ENCODE measurements at places on chromosomes 7 and 10.

DNA sequence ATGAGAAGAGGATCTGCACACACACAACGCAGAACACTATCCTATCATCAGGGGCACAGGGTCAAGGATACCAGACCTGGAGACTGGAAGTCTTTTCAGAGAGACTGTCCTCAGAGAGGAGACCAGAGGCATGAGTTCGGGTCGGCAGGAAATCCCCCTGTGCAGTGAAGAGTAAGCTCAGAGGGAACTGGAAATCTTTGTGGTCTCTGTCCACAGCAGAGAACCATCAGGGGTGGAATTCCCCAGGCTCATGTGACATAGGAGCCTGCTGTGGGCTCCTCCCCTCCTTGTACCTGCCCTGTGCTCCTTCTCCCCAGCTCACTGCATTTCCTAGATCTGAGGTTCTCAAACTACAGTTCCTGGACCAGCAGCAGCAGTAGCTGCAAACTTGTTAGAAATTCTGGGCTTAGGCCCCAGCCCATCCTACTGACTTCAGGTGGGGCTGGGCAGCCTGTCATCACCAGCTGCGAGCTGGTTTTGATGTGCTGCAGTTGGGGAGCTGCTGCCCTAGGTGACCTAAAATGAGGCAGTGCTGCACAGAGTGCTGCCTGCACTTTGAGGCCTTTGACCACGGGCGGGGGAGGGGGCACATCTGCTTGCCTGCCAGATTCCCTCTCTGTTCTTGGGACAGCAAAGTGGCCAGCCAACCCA, 2.4 kb downstream of the ZMIZ2 start:
- DNase-seq = peak; percentile 48

GRCh38 chr10:51760864-51761640, 61.7 kb upstream of the CSTF2T start:
- no peak for DNase-seq

DNA sequence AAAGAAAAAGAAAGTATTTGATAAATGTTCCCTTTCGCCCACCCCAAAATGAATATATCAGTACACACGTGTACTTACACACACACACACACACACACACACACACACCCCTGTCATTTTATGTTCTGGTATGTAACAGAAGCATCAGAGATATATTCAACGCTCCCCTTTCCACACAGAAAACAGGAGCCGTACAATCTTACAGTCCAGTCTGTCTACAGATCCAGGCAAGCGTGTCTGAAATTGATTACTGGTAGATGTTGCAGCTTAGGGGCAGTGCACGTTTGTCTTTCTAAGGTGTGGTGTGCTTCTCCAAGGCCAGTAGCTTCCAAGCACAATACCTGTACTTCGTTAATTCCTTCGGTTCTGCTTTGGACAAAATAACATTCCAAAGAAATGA, 143.7 kb upstream of the RNF32 start:
- no peak for DNase-seq

DNA sequence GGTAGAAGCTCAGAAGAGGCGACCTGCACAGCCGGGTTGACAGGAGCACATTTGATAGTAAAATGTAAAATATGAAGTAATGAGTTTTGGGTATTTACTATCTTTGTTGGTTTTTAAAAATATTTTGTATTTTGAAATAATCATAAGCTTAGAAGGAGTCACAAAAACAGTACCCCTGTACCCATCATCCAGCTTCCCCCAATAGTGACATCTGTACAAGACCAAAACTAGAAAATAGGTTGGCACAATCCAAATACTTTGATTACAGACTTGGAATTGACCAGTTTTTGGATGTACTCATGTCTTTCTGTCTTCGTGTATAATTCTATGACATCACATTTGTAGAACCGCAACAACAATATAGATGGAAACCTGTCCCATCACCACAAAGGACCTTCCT, 413.1 kb upstream of the PODXL start:
- no peak for DNase-seq

GRCh38 chr10:82277591-82277990, 402.6 kb downstream of the NRG3 start:
- no peak for DNase-seq

DNA sequence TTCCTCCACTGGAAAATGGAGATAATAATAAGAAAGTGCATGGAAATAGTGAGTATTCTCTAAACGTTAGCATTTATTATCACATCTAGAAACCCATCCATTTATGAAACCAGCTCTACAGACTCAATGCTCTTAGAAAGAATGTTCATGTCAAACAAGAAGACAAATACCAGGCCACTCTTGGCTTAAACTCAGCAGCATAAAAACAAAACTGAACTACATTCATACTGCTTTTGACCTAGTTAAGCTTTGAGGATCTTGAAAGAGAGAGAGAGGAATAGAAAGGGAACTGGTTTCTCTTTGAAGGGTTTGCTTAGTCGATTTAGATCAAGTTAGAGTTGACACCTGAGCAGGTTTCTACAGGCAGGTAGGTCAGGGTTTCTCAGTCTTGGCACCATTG, 332.9 kb upstream of the PRKCQ start:
- DNase-seq = no peak

- no peak for DNase-seq
These were observed 122.3 kb upstream of the GALNT17 start for GRCh38 chr7:71009636-71010035.

GRCh38 chr10:125146791-125147579, 13.4 kb downstream of the CTBP2 start:
- DNase-seq = no peak

GRCh38 chr7:105885387-105886111, 9.2 kb upstream of the ATXN7L1 start:
- DNase-seq = peak; percentile 15

GRCh38 chr7:44398511-44398911, 73.1 kb upstream of the CAMK2B start:
- no peak for DNase-seq

GRCh38 chr10:115665549-115665948, 572.4 kb downstream of the ATRNL1 start:
- DNase-seq = no peak

GRCh38 chr7:148180075-148180474, 410.5 kb upstream of the C7orf33 start:
- no peak for DNase-seq

GRCh38 chr10:11178606-11179515, 161.2 kb downstream of the CELF2 start:
- DNase-seq = peak; percentile 28

DNA sequence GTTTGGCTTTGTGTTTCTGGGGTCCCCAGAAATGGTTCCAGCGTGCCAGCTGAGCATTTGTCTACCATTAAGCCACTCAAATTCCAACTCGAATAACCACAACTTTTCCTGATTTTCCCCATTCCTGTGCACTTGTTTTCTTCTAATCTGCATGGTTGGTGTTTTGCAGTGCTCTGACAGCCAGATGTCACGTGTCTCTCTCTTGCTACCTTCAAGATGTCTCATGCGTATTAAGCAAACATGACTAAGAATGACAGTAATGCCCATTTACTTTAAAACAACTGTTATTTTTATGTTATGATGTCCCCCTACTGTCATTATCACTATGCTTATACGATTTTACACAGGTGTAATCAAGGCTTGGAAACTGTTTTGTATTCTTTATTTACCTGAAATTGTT, 35.2 kb upstream of the MXI1 start:
- no peak for DNase-seq

- no peak for DNase-seq
These were observed 13.9 kb downstream of the RHBDD2 start for GRCh38 chr7:75892634-75893272.

GRCh38 chr10:131912620-131913019, 11.8 kb downstream of the PPP2R2D start:
- no peak for DNase-seq

- no peak for DNase-seq
These were observed 103.4 kb downstream of the SAMD9 start for GRCh38 chr7:93014410-93014809.

DNA sequence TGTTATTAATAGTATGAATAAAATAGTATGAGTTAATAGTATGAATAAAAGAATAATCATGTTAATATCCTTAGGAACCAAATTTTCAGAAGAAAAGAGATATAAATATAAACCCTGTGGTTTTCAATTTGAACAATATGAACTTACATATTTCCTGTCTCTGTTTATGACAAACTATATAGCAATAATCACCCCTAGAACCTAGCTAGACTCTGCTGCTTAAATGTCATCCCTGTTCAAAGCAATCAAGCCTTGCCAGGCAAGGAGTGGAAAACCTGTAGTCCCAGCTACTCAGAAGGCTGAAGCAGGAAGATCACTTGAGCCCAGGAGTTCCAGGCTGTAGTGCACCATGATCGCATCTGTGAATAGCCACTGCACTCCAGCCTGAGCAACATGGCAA, 36.5 kb downstream of the P4HA1 start:
- DNase-seq = no peak

- no peak for DNase-seq
These were observed 1.2 kb downstream of the FOXK1 start for GRCh38 chr7:4683043-4683883.

- no peak for DNase-seq
These were observed 54.6 kb downstream of the AGMO start for GRCh38 chr7:15507171-15507570.

- DNase-seq = no peak
These were observed 177.7 kb downstream of the ACTR3B start for GRCh38 chr7:152937282-152937681.

DNA sequence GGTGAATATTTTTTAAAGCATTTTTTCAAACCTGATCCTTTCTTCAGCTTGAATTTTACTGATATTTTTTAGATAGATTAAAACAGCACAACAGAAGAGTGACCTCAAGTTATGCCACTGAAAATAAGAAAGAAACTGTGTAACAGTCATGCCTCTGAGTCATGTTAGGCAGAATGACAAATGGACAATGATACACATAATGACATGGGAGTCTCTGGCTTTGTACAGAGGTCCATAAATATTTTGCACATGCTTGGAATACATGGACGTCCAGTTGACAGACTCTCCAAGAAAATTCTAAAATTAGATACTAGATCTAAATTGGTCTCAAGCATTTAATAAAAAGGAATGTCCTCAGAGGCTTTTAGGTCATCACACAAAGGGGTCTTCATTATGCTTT, 21.9 kb upstream of the SEMA3A start:
- no peak for DNase-seq

DNA sequence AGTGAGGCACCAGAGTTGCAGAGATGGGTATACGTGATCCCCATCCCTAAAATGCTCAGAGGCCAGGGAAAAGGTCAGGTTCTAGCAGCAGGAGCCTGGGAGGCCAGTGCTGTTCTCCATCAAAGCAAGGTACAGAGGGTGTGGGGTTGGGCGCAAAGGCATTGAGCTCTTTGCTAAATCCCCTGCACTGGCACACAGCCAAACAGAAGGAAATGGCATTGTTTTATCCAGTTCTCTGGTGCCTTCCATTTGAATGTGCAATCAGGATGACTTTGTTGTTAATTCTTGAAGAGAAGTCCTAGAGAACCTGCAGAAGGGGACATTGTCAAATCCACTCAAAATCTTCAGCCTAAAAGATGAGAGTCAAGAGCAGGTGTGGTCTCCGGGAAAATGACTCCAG, 111.3 kb upstream of the CHST15 start:
- DNase-seq = no peak

- DNase-seq = no peak
These were observed 70.2 kb upstream of the EXOC6 start for GRCh38 chr10:92778091-92778490.

DNA sequence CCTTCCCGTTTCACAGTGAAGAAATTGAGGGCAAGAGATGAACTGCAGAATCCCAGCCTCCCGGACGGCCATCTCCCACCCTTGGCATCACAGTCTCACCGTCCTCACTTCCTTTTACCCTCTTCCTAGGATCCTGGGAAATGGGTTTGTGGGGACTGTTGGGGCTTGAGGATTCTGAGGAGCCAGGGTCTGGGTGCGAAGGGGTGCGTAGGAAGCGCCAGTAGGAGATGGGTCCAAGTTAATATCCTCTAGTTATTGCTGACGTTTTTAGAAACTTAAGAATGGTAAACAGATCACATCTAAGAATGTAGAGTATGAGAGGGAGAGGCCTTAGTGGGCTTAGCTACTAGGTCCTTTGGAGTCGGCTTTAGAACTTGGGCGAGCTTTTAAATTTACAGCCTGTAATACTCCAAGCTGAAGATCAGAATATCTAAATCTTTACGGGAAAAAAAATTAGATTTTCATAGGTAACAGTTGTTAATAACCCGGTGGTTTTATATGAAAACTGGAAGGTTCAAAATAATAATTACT, 696 bp downstream of the MALSU1 start:
- no peak for DNase-seq

DNA sequence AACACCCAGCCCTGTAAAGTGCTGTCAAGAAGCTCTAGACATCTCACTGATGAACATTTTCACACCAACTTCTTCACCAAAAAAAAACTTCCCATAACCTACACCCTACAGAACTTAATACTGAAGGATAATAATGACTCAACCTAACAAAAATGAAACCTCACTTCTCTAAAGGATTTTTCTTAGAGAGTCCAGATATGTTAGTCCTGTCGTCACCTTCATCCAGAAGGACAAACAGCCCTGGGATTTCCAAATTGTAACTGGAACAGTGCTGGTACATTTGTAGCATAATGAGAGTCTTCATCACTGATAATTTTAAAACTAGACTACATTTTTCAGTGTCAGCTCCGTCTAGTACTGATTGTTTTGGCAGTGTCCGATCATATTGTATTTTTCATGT, 528.6 kb upstream of the CELF2 start:
- no peak for DNase-seq

DNA sequence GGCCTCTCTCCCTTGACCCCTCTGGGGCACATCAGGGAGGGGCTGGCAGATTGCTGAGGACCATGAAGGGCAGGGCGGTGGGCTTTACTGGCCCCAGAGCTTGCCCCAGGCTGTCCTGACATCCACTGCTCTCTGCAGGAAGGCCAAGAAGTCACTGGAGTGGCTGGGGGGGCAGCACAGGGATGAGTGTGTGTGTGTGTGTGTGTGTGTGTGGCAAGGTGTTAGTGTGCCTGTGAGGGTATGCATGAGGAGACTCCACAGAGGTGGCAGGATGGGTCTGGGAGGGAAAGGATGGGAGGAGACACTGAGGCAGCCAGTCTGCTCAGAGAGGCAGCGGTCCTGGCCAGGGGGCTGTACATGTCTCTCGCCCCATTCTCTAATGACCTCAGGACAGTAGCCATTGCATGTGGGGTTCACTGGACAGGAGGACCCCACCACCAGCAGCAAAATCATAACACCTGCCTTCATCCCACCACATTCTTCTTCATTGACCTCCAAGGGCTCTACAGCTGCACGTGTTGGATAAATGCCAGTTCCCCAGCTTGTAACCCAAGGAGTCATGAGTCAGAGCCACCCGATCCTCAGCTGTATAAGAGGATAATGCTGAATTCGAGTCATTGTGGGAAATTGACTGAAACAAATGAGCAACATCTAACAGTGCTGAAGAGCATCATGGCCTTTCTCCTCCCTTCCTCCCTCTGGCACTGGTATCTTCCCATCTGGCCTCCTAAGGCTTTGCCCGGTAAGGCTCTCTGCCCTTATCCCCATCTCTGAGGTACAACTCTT, 720.5 kb downstream of the GRID1 start:
- DNase-seq = no peak

DNA sequence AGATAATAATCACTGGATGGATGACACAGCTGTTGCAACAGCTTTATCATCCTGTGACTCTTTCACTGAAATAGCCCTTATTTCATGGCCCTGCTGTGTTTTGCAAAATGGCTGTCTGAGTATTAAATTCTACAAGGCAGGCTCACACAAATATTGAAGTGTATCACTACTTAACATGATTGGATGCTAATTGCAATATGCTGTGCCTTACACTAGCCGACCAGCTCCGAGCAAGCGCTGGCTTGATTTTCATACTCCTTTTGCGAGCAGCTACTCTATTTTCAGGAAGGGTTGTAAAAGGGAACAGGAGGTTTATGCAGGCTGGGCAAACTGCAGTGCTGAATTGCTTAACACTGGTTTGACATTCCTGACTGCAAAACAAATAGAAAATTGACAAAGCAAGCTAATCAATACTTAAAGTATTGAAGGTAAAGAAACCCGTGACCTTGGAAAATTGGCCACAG, 121.6 kb downstream of the CACNB2 start:
- no peak for DNase-seq
